Peyer's patch (tissue), 4 donors: ENCODE measurements at places on chromosomes 16 and 17. TPM values are rescaled to one million over a fixed set of nuclear protein-coding genes. Genes with fewer than 3 reads are reported as not detected.

ACD gene
- total RNA-seq: 14.2 TPM

ATP1B2 gene
- not detected for total RNA-seq

ASPHD1 gene
- total RNA-seq: not detected

USP43 gene
- total RNA-seq: 34.8 TPM

LLGL1 gene
- total RNA-seq: 7.5 TPM

SCARF1 gene
- 9.8 TPM for total RNA-seq

HELZ gene
- total RNA-seq: 52.5 TPM

PRSS36 gene
- 28.2 TPM for total RNA-seq

CDH5 gene
- total RNA-seq: 10.4 TPM

PRKCB gene
- 20.1 TPM for total RNA-seq

CCL17 gene
- total RNA-seq: not detected

C1QTNF8 gene
- total RNA-seq: not detected

PYY gene
- total RNA-seq: 7.5 TPM

KRT28 gene
- total RNA-seq: not detected

KRT33B gene
- not detected for total RNA-seq

CORO1A gene
- total RNA-seq: 28.9 TPM

NPIPA3 gene
- total RNA-seq: not detected

GPR179 gene
- 0.18 TPM for total RNA-seq

NQO1 gene
- 42.4 TPM for total RNA-seq

NECAB2 gene
- not detected for total RNA-seq

PRSS27 gene
- 1.2 TPM for total RNA-seq

CLDN9 gene
- 0.76 TPM for total RNA-seq

TBC1D3I gene
- total RNA-seq: 0.70 TPM

TTLL6 gene
- not detected for total RNA-seq

TSPAN10 gene
- total RNA-seq: not detected

NPIPA8 gene
- not detected for total RNA-seq

MOSMO gene
- total RNA-seq: 10.5 TPM

CCL4L2 gene
- 1.3 TPM for total RNA-seq

COQ9 gene
- total RNA-seq: 87.5 TPM

ABCA9 gene
- total RNA-seq: 12.2 TPM

NOS2 gene
- 6.8 TPM for total RNA-seq

GNPTG gene
- total RNA-seq: 51.1 TPM

ZG16 gene
- 214 TPM for total RNA-seq

PRDM7 gene
- not detected for total RNA-seq

GRAP gene
- 3.1 TPM for total RNA-seq

NFATC2IP gene
- 53.8 TPM for total RNA-seq

TLCD1 gene
- total RNA-seq: 6.8 TPM

CACNB1 gene
- 2.5 TPM for total RNA-seq

MAP2K4 gene
- 34.7 TPM for total RNA-seq

SMIM22 gene
- total RNA-seq: 218 TPM

CCL1 gene
- not detected for total RNA-seq

ABCC12 gene
- not detected for total RNA-seq

KLHL10 gene
- total RNA-seq: not detected

ST6GALNAC2 gene
- not detected for total RNA-seq

ZNF263 gene
- total RNA-seq: 19.0 TPM
